ENCODE measurements at places on chromosomes 7 and 10.

DNA sequence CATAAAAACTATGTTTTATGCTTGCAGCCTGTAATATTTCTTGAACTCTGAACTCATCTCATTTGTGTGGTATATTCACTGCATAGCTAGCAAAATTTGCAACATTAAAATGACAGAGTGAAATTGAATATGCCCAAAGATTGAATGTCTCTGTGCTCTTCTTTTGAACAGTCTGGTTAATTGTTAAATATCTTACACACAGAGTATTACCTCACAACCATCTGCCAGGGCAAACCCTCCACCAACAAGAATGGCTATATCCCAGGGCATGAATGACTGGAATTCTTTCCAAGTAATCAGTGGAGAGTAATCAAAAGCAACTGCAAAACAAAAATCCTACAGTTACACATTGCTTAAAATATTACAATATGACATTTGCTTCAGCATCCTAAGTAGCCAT, 76.9 kb downstream of the SLC13A1 start:
- no peak for DNase-seq

DNA sequence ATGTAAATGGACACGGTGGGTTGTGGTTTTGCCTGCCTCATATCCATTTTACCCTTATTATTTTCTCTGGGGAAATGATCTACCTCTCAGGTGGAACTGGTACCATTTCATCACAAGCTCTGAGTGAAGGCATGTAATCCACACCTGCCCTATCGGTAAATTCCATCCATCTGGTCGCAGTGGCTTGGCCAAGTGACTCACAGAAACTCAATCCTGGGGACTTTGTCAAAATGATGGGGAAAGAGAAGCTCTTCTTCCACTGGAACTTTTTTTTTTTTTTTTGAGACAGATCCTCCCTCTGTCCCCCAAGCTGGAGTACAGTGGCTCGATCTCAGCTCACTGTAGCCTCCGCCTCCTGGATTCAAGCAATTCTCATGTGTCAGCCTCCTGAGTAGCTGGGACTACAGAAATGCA, 48.2 kb upstream of the ANKRD1 start:
- no peak for DNase-seq

DNA sequence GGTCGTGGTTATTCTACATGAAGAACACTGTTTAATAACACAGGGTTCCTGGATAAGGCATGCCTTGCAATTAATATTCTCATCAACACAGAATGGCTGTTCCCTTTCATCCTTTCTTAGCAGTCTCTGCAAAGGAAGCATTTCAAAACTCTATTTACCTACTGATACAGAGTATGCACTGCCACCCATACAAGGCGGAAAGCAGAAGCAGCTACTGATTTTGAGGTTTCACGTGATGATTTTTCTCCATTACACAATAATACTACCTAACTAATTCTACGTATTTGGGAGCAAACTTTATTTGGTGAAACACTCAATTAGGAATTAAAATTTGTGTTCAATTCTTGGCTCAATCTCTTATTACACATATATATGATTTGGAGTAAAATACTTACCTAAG, 43.0 kb upstream of the COL1A2 start:
- no peak for DNase-seq

- no peak for DNase-seq
Measured at GRCh38 chr10:30432622-30433305, 1.2 kb upstream of the MAP3K8 start.

DNA sequence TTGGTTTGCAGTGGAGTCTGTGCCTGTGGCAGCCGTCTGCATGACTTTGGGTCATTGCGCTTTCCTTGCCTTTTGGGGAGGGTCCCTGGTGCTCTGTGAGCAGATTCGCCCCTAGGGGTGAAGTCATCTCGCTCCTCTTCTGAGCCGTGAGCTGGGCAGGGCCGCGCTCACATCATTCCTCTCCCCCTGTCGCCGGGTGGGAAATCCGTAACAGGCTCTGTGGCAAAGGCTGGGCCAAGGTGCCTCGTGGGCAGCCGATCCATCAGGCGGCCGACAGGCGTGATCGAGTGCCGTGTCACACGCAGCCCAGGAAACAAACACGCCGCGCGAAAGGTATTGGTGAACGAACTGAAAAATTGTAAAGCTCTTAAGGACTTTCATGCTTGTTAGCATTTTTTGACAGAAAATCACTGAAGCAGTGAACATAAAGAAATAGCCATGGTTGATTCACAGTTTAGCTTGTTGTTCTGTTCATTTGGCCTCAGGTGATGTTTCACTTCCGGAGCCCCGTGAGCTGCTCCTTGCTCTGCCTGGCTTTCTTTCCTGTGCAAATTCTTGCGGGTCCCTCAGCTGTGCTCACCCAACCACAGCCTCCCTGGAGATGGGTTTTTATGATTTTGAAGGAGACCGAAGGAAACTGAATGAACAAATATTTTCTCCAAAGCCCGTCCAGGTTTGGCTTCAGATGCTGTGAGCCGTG, 122.1 kb downstream of the NKX6-2 start:
- no peak for DNase-seq

DNA sequence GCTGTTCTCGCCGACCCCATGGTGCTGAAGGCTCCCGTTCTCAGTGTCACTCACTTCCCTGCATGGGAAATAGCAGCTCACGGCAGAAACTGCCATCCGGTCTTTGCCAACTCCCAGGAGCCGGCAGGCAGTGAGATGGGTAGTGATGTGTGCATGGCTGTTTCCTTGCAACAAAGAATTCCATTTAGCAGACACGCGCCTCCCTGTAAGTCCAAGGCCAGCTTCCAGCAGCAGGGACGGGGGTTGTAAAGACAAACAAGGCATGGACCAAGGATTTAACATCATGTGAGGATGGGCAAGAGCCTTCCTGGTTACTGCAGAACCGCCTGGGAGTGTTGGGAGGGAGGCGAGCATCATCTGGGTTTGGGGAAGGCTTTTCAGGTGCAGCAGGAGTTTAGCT, 273.1 kb downstream of the GLRX3 start:
- no peak for DNase-seq

GRCh38 chr10:13707156-13707881, 120.6 kb downstream of the PRPF18 start:
- no peak for DNase-seq

- no peak for DNase-seq
Measured at GRCh38 chr7:98470485-98471240, 69.8 kb upstream of the BAIAP2L1 start.

DNA sequence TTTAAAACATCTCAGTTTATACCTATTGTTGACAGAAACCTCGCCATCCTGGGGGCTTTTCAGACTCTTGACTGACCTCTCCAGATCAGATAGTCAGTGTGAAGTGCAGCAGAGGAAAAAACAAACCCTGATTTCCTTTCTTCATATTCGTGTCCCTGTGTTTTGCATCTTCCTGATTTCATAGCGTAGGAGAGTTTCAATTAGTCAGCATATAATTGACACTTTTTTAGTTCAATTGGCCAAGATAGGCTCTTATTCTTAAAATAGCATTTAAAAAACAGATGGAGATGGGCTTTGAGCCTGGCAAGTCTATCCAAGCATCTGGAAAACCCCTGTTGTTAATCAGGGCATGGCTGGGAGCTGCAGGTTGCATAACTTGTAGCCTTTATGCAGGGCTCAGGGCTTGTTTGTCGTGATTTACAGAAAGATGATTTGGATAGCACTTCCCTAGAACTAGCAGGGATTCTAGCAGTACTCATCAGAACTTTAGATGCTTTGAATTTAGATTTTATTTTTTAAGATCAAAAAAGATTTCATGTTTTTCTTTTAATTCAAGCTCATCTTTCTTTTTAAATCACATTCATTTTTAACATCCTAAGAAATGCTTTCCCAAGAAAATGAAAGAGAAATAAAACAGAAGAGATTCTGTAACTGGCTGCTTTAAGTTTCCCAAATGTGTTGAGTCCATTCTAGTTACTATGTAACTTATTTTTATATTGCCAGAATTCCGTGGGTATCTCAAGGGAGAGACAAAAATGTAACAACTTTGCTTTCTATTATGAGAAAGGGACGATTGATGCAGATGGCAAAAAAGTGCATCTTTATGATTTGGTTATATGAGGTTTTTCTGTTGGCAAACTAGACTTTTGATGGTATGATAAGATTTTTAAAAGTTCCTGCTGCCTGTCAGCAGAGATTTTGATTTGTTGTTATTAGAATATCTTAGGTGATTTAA, 270.8 kb upstream of the FZD8 start:
- DNase-seq: no peak

DNA sequence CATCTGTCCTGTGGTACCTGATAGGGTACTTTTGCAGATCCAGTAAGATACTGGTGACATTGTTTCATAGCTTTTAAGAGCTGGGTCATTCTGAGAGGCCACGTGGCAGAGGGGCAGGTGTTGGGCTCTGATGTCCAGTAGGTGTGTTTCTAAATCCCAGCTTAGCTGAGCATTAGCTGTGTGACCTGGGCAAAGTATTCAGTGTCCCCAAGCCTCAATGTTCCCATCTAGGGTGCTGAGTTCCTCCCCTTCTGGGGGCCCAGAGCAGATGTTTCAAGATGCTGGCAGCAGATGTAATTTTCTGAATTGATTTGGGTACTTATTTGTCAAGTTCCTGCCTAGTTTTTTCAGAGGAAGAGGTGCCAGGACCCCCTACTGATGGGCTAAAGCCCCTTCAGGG, 52.9 kb downstream of the NEURL1 start:
- DNase-seq: no peak

GRCh38 chr7:157493017-157493416, 156.2 kb downstream of the DNAJB6 start:
- DNase-seq: no peak

DNA sequence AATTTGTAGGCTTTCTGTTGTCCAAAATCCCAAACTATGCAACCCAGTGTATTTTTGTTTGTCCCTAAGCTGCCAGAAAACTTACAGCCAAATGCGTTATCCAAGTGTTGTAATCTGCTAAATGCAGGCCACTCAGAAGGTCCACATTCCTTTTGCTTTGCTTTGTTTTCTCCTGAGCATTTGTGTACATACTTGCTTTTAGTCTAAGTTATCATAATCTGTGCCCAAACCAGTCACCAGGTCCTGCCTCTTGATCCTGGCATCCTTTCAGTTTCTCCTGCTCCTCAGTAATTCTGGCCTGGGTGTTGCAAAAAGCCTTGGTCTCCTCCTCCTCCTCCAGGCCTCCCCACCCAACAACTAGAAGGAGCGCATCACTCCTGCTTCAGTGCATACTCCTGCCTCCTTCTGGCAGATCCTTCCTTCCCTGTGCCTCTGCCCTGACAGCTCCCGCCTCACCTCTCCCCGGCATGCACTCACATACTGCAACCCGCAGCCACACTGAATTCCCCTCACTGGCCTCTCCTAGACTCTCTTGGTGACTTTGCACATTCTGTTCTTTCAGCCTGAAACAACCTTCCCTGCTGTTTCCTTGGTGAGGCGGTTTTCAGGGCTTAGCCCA, 2.3 kb downstream of the DENND2A start:
- DNase-seq: no peak

Data from MM.1S (cell line).